ENCODE measurements at places on chromosomes 7 and 10.

DNA sequence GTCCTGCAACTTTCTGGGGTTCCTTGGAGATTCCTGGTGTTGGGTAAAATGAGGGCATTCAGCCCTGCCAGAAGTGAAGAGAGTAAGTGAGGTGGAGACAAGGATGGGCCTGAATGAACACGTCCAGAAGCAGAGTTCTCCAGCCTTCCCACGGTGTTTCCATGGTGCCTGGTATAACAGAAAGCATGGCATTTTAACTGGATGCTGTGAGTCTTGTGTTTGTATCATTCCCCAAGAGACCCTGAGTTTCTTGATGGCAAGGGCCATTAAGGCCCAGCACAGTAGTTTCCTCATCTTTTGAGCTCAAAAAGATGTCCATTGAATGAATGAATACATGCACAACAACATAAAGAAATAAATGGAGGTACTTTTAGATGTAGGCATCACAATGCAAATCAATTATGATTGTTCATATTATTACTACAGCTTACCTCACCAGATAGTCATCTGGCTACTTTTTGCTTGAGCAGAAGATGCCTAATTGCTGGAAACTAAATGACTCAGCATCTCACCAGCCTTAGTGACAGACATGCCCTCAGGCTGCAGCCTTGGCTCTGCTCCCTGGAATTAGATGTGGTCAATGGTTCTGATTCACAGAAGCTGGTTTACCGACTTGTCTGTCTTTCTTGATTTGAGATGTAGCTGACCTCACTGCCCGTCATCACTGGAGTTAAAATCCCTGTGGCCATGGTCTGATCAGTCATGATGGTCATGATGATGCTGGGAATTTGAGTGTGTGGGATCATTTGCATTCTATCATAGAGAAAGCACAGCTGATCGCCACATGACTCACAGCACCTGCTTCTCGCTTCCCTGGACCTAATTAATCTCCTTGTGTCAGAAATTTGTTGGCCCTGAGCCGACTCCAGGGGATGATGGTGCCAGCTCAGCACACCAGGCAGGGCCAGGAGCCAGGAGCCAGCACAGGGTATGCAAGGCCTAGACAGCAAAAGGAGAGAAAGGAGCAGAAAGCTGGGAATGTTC lies 83.9 kb downstream of the CXCL12 start:
- no peak for DNase-seq

- DNase-seq, result no peak
These were observed 19.7 kb downstream of the UBTD1 start for GRCh38 chr10:97518301-97519043.

- no peak for DNase-seq
These were observed 168.9 kb downstream of the TWIST1 start for GRCh38 chr7:18948521-18948920.

DNA sequence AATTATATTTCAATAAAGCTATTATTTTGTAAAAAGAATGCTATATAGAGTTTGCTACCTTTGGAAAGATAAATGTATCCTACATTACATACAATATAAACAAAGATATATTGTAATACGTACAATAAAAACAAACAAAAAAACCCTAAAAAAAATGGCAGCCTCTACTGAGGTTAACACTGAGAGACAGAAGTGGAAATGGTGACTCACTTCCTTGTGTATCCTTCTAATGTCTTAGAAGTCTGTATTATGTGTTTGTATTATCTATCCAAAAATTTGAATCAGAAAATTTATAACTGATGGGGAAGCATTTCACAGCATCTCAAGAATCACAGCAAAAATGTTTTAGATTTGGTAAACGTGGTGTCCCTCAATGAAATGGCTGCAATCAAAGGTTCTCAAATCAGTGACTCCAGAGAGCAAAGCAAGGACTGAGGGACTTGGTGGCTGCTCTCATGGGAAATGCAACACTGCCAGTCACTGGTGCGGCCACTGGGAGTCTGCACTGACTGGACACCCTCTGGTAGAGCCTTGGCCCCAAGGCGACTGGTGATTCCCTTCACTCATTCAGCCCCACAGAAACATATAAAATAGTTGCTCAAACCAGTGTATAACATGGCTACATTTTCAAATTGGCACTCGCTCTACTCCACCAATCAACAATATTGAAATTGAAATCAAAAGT lies 53.8 kb downstream of the PANK1 start:
- DNase-seq, result no peak

DNA sequence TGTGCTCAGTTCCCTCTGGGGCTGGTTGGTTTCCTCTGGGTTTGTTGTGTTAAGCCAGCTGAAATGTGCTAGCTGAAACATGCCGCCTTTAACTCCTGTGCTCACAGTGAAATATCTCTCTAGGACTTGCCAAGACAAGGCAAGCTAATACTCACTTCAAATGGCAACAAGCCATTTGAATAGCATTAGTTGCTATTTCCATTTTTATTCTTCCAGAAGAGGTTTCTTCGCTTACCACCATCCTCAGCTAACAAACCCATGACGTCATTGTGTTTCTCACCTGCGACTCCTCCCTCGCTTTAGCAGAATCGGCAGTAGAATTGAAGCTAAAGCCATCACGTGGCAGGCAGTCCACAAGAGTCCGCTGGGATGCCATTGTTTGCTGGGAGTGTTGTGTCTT lies 61.3 kb downstream of the ZNF22 start:
- no peak for DNase-seq

DNA sequence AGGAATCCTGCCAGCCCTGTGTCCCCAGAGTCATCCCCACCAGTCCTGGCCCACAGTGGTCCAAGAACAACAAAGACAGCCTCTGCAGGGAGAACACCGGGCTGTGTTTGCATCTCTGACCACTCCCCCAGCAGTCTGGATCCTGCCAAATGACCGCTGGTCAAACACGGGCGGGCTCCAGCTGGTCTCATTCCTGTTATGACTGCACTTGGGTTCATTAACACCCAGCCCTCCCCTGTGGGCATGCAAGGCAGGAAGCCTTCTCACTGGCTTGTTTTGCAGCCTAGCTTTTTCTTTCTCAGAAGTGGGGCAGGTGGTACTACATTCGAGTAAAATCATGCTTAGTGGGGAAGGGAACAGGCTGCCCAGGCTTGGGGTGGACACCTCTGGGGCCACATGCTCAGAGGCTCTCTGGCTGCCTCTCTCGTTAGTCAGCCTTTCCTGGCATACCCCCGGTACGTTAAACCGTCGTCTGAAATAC lies 190.0 kb downstream of the PLXNA4 start:
- DNase-seq, result no peak
